Vagina (tissue), 2 donors: ENCODE measurements at places on chromosomes 16 and 17.

- no peak for DNase-seq
Measured at GRCh38 chr16:25163683-25164082, 52.1 kb downstream of the LCMT1 start.

DNA sequence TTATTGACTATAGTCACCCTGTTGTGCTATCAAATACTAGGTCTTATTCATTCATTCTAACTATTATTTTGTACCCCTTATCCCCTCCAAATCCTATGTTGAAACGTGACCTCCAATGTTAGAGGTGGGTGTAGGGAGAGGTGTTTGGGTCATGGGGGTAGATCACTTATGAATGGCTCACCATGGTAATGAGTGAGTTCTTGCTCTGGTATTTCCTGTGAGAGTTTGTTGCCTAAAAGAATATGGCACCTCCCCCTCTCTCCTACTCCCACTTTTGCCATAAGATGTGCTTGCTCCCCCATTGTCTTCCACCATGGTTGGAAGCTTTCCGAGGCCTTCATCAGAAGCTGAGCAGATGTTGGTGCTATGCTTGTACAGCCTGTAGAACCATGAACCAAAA lies 59.3 kb upstream of the BRD7 start:
- DNase-seq: no peak

DNA sequence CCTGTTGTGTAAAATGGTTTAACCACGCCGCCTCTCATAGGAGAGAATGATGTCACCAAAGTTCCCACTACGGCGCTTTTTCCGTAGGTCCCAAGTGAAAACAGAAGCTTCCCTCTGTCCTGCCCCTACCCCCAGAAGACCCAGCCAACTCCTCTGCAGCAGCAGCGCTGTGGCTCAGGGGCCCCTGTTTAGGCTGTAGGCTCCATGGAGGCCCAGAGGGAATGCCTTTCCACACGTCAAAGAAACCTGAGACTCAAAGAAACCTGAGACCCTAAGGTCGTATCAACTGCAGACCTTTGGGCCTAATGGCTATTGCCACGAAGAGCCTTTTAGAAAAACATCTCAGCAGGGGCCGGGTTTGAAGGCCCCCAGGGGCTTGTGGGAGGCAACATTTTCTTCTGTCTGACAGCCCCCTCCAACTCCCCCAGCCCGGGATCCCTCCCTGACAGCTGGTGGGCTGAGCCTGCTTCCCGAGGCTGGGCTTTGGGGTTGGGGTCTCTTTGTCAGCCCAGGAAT lies 43.1 kb upstream of the MEAK7 start:
- DNase-seq: no peak

GRCh38 chr16:81429045-81429521 lies 15.5 kb upstream of the CMIP start:
- DNase-seq: no peak

GRCh38 chr16:73232555-73233328 lies 184.8 kb upstream of the ZFHX3 start:
- peak; percentile 90 for DNase-seq

DNA sequence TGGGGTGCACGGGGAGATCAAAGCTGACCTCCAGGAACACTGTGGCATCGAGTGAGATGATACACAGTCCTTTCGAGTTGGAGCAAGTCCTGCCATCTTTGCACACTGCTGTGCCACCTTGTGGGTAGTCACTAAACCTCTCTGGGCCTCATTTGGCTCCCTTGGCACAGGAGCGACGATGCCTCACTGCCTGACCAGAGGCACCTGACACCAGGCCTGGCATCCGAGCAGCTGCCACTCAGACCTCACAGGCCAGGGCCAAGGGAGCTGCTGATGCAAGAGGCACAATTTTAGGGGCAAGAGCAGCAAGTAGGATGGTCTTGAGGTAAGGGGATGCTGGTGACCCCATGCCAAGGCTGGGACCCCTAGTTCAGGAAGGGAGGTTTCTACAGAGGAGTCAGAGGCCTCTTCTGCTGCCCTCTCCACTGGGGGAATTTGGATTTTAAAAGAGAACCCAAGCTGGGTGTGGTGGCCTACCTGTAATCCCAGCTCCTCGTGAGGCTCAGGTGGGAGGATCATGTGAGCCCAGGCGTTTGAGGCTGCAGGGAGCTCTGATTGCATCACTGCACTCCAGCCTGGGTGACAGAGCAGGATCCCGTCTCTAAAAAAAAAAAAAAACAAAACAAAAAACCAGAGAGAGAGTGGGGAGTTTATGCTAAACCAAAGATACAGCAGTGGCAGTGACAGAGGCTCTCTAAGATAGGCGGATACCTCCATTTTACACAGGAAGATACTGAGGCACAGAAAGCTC lies 6.7 kb upstream of the ADGRG1 start:
- no peak for DNase-seq

DNA sequence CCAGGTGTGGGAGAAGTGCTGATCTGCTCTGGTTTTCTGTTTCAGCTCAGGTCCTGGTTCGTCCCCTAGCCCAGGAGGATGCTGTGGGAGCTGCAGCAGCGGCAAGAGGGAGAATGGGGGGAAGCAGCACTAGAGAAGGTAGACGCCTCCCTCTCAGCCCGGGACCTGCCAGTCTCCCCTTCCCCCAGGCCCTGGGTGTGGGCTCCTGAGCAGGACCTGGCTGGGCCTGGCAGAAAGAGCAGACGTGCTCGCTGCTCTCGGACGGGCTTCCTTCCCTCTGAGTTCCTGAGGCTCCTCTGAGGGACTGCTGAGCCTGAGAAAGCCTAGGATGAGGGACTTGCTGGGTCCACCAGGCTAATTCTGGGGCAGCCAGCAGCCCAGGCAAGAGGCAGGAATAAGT lies 3.1 kb downstream of the PRCD start:
- no peak for DNase-seq

- DNase-seq: no peak
Measured at GRCh38 chr16:12417030-12417814, 386.5 kb downstream of the CPPED1 start.

DNA sequence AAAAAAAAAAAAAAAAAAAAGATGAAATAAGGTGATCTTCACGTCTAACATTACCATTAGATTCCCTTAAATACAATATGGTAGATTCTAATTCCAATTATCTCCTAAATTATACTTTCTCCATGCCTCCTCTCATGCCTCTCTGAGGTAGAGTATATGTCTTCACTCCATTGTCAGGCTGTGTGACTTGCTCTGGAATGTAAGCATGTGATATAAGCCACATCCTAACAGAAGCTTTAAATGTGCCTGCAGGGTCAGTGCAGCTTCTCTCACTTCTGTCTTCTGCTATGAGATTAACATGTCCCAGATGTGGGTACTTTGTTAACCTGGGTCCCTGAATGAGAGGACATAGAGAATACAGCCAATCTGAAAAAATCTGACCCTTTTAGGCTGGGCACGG lies 32.6 kb downstream of the MED13 start:
- no peak for DNase-seq

DNA sequence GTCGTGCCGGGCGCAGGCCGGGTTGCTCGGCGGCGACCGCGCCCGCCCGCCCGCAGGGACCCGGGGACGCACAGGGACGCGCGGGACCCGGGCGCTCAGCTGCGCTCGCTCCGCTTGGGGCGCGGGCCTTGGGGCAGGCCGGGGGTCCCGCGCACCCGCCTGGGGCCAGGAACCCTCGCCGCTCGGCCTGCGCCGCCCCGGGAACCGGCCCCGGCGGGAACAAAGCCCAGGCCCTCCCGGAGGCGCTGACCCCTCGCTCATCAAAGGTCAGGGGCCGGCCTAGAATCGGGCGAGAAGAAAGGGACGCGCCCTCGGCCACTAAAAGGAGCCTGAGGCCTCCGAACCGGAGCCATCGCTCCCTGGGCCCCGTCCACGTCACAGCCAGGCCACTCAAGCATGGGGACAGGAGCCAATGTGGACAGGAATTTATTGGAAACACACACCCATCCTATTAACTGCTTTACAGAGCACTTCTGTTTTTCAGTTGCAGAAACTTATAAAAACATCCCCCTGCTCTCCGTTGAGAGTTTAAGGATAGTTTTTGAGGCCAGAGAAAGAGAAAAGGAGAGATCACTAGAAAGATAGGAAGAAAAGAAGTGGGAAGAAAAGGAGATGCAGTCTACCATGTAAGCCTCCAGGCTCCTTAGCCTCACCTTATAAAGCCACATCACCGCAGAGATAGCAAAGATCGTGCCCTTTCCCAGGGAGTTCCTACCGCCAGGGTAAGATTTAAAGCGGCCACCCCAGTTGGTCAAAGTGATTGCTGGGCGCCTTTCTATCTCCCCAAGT lies 558 bp upstream of the ZFHX3 start:
- no peak for DNase-seq

DNA sequence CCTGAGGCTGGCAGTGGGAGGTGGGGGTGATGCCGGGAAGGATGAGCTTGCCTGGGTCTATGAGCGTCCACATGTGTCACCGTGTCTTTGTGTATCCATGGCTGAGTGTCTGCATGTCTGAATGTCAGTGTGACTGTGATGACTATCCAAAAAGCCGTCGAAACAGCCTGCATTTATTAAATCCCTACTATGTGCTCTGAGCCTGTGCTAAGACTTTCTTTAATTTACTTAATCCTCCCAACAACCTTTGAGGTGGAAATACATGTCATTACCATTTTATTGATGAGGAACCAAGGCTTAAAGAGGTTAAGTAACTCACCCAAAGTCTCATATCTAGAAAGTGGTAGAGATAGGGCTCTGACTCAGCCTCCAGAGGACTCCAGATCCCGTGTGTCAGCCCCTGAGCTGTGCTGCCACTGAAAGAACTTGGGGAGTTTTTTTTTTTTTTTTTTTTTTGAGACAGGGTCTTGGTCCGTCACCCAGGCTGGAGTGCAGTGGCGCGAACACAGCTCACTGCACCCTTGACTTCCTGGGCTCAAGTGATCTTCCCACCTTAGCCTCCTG lies 20.0 kb downstream of the ARHGAP23 start:
- DNase-seq: no peak

GRCh38 chr17:2090210-2090641 lies 35.3 kb downstream of the HIC1 start:
- no peak for DNase-seq

GRCh38 chr17:76458580-76459490 lies 5.9 kb upstream of the UBE2O start:
- DNase-seq: no peak

- DNase-seq: no peak
Measured at GRCh38 chr16:19967561-19967960, 82.9 kb upstream of the GPRC5B start.

DNA sequence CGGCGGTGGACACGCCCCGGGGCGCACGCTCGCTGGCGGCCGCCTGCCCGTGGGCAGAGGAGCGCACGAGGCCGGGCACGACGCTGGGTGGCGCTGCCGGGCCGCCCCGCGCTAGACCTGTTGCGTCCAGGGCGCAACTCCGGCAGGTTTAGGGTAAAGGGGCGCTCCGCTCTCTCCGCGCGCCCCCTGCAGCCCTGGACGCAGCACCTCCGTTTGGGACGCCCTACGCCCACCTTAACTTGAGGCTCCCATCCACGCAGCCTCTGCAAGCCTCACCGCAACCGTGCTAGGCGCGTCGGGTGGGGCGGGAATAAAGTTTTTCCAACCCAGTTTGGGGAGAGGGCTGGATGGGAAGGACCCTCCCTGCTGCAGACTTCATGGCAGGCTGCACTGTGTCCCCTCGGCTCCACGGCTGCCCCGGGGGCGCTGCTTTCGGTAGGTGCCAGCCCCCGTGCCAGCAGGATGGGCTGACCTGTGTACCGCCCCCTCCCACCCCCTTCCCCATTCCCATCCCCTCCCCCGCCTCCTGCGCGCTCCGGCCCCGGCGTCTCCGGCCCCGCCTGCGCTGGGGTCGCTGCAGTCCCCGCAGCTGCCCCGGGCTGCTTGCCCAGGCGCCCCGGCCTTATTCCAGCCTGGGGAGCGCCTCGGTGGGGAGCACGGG lies at the start of gene SYT17:
Gene SYT17, plus strand, starts transcription at position 531 of the 661 bp plus-strand sequence. CDS start 407 bp downstream, outside the sequence.
- no peak for DNase-seq

GRCh38 chr17:1475321-1475854 lies 17.1 kb downstream of the MYO1C start:
- no peak for DNase-seq

DNA sequence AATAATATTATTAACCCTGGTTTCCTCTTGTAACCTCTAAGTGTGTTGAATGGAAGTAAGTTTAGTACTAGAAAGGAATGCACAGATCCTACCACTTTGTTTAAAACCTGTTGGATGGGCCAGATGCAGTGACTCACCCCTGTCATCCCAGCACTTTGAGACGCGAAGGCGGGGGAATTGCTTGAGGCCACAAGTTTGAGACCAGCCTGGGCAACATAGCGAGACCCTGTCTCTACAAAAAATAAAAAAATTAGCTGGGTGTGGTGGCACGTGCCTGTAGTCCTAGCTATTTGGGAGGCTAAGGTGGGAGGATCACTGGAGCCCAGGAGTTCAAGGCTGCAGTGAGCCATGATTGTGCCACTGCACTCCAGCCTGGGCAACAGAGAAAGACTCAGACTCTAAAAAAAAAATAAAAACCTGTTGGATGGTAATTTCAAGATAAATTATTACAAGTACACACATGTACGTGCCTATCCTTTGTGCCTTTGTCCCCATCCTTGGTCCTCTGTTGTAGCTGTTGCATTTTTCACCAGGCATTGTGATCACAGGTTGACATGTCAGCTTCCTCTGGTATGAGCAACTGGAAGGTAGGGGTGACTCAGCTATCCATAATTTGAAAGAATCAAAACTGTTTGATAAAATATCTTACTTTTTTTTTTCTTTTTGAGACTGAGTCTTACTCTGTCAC lies 30.7 kb upstream of the METTL9 start:
- DNase-seq: no peak

DNA sequence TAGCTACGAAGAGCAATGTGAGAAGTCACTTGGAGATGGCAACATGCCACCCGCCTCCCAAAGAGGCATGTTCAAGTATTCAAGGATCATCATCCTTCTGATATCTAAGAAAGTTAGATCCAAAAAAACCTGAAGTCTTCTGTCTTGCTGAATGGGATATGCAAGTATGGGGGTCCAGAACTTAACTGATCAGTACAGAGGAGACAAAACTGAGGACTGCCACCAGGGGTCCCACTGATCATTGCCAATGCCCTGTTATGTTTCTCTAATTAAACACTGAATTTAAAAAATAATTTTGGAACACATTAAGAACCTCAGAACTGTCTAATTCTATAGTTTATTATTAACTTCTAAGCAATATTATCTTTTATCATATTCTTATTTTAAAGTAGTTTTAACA lies 99.7 kb downstream of the CDH8 start:
- no peak for DNase-seq

DNA sequence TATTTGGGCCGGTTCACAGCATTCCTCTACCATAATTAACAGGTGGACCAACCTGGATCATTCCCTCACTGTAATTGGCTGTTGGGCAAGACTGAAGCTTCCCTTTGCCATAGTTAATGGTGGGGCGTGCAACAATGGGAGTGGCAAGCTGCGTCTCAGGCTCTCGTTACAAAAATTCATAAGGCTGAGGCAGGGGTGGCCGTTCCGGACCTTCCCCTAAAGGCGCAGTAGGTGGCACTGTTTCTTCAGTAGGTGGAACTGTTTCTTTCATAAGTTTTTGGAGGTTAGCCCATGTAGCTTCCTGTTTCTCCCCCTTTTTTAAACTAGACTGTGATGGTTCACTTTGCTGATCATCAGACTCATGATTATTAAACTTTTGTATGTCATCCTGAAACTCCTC lies 17.0 kb upstream of the TMC5 start:
- DNase-seq: no peak

DNA sequence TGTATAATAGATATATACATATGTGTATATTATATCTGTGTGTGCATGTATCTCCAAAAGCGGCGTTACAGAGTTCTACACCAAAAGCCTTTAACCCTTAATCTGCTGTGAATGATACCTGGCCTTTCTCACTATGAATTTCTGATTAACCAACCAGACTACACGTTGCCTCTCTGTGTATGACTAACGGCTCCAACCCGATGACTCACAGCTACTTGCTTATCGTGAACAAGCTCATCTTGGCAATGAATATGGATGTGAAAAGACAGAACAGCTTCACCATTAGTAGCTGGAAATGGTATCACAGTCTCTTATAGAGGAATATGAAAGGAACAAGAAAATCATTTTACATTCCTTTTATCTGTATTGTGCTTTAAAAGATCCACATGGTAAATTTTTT lies 23.8 kb upstream of the ARHGAP44 start:
- no peak for DNase-seq
